Glutamatergic neuron (in vitro differentiated cells): ENCODE measurements at places on chromosomes 5 and 9.

- DNase-seq, result no peak
These were observed 138.1 kb downstream of the BAAT start for GRCh38 chr9:101246691-101247090.

GRCh38 chr9:124343533-124344290, 71.5 kb downstream of the PSMB7 start:
- peak; percentile 14 for DNase-seq

DNA sequence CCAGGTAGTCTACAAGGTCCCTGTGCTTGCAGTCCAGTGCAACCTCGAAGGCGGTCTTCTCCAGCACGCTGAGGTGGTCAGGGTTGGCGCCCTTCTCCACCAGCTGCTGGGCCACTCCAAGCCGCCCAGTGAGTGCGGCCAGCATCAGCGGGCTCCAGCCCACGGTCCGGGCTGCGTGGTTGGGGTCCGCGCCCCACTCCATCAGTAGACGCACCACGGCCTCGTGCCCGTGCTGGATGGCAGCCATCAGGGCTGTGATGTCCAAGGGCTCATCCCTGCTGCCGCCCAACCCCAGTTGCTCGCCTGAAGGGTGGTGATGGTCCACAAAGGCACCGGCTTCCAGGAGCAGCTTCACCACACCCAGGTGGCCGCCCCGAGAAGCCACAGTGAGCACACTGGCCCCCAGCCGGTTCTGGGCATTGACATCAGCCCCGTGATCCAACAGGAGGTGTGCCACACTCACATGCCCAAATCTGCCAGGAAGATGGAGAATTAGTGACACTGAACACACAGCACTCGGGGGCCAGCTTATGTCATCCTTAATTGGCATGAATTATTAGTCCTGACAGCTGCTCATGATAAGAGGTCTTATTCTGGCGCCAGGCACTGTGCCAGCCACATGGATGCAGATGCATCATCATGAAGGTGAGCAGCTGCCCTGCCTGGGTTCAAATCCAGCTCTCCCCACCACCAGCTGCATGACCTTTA, 6.1 kb downstream of the ANKS6 start:
- DNase-seq, result no peak

- no peak for DNase-seq
These were observed 1.5 kb upstream of the ZNF367 start for GRCh38 chr9:96419691-96419969.

DNA sequence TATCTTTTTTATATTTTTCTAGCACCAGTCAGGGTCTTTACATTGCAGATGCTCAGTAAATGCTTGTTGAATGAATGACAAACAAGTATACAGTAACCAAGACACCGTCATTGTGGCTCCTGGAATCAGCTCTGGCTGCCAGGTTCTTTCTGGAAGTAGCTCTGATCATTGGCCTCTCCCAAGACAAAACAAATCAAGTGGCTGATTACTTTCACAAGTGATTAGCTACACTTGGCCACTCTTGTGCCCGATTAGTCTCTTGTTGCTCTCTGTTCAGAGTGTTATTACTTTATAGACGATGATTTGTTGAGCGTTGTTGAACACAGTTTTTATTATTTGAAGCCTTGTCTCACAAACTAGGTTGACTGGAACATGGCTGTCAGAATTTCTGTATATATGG, 119.6 kb upstream of the TLX3 start:
- no peak for DNase-seq

GRCh38 chr5:149002761-149003689, 59.8 kb downstream of the SH3TC2 start:
- DNase-seq, result no peak

DNA sequence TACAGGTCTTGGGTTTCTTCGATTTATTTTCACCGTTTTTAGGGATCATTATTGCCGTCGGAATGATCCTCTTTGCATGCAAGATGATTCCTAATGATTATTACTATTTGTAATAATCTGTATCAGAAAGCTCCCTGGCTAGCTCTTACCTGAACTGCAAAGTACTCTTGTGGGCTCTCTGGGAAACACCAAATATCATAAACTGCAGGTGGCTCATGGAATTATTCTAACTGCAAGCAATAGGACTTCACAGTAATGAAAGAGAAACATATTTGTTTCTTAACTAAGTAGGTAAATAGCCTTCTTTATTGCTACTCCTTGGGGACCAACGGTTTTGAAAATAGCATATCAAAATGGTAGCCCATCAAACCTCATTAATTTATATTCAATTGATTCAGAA, 219.4 kb downstream of the NFIB start:
- no peak for DNase-seq

GRCh38 chr5:135553688-135554462, 18.1 kb upstream of the NEUROG1 start:
- peak; percentile 42 for DNase-seq

- no peak for DNase-seq
These were observed 472.0 kb downstream of the ACTL7B start for GRCh38 chr9:108383796-108384195.

- DNase-seq, result no peak
These were observed 32.7 kb upstream of the SLC9A3 start for GRCh38 chr5:556909-557441.

DNA sequence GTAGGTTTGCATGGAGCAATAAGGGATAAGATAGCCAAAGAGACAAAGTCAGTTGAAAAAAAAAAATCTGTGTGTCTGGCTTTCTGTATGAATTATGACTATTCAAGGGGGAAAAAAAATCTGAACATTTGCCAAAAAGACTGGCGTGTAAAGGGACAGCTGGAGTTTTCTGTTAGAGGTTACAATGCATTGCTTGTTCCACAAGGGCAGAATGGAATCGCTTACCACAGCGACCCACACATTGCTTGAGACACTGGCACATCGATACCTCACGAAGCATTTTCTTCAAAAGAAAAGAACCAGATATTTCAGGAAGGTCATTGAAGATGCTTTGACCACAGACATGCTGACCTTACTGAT, 327.8 kb downstream of the TMEM167A start:
- DNase-seq, result no peak

DNA sequence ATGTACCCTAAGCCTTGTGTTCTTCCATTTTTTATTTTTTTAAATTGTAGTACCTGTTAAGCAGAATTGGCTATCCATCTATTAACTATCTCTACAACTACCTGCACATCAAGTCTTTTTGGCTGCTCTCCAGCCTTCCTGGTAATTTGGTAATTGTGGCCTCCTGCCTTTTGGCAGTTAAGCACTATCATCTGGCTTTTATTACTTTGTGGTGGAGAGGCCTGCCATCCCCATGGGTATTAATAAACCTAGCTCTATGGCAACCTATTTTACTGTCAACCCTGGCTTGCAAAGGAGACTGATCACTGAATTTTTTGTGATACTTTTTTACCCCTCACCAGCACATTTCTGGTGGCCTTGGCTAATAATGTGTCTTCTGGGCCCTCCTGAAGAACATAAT, 20.5 kb downstream of the SELENOP start:
- DNase-seq, result no peak

DNA sequence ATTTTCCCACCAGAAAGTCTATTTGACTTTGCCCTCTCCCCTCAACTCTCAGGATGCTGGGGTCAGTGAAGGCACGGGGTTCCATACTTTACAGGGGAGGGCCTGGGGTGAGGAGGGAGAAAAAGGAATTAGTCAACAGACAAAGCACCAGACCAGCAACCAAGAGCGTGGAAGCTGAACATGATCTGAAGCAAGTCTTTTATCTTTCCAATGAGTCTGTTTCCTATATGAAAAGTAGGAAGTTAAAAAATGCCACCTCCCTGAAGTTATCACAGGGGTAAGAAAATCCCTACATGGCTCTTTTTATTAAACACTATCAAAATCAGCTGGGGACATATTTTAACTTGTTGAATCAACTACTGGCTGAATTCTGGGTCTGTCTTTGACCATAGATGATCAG, 337.0 kb downstream of the TRPM3 start:
- no peak for DNase-seq

- DNase-seq, result no peak
These were observed 257.2 kb downstream of the KIF4B start for GRCh38 chr5:155270725-155271124.

DNA sequence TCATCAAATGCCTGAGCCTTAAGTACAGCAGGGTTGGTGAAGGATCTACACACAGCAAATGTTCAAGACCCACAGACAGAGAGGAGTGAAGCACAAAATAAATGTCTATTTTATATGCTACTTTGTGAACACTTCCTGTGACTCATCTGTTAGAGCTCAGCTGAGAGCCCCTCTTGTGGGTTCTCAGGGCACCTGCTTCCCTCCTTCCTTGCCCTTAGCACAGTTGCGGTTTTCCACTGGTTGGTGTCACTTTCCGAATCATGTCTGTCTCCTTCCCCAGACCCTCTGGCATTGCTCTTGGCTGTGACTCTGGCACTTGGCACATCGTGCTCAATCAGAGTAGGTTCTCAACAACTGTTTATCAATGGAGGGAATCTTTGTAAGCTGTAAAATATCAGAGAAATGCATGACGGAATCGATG, 128.5 kb upstream of the STC2 start:
- no peak for DNase-seq

GRCh38 chr5:13932011-13932410, 12.5 kb downstream of the DNAH5 start:
- no peak for DNase-seq
